Uterus (tissue), 4 donors: ENCODE measurements at places on chromosomes 12 and 14. TPM values are rescaled to one million over a fixed set of nuclear protein-coding genes. Genes with fewer than 3 reads are reported as not detected.

DNA sequence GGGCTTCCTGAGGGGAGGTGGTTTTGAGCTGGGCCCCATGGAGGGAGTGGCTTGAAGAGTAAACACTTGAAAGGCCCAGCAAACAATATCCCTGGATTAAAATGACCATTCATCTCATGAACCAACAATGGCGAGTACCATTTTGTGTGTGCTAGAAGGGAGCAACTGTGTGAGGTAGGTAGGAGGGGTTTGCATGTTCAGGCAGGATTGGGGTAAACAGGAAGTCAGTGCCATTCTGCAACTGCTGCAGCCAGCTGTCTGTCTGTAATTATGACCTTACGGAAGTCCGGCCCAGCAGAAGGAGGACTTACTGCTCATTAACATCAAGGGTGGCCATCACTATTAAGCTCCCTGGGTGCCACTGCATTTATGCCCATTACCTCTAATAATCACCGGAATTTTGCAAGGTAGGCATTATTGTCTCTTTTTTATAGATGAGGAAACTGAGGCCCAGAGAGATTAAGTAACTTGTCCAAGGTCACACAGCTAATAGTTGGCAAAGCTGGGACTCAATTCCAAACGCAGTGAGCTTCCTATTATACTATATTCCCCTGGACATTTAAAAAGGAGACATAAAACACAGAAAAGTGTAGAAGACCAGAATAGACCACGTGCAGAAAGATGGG lies 16.6 kb upstream of the IFI27L2 start:
- no peak for DNase-seq

- no peak for DNase-seq
Measured at GRCh38 chr12:69003991-69004390, 71.0 kb upstream of the CPM start.

DNA sequence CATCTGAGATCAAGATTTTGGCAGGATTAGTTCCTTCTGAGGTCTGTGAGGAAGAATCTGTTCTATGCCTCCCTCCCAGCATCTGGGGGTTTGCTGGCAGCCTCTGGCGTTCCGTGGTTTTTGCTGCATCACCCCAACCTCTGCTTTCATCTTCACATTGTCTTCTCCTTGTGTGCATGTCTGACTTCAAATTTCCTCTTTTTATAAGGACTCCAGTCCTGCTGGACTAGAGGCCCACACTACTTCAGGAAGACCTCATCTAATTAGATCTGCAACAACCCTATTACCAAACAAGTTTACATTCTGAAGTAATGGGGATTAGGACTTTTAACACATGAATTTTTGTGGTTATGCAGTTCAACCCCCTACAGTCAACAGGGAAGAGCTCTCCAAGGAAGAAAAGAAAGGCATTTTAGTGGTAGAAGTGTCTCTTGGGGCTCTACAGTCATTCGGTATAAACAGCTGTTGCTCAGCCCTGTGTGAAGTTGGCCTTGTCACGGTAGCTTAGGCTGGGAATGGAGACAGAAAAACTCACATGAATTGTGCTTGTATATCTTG lies 89.7 kb downstream of the CAND1 start:
- no peak for DNase-seq

DNA sequence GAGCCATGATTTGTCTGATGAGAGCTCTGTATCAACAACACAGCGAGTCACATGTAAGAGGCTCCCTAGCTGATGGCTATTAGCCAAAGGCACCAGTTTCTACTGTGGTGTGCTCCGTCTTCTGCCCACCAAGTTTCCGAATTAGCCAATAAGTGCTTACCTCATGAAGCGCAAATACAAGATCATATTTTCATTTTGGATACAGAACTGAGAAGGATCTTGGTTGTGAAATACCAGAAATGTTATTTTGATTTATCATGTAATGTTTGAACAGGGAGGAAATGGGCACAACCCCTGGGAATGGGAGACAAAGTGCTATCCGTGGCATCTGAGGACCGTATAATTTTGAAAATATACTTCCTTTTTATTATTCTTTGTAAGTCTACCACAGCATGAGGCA lies 234.3 kb downstream of the DACT1 start:
- no peak for DNase-seq

DNA sequence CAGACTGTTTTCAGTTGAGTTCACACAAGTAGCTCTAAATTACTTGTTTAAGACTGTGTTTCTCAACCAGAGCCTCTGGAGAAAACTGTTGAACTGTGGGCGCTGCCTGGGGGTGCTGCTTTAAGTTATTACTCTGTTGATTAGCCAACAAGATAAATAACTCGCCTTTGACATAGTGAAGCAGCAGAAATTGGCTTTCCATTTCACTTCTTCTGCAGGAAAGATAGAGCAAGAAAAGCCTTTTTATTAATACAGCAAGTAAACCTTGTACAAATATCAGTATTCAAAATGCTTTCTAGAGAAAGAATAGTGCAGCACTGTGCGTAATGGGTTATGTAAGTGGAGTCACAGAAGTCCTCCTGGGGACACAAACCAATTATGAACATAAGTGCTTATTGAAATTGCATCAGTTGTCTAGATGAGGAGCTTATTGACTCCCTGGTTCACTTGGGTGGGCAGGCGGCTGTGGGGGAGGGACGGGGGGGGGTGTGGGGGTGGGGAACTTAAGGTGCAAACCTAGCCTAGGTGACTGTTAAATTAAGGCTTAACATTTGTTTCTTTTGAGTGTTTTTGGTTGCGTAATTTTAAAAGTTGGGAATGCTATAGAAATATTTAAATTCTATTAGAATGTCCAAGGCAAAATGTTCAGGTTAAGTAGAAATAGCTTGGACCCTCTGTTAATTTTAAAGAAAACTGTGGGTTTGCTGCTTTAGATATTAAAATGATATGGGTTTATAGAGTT lies 6.3 kb downstream of the FRS2 start:
- no peak for DNase-seq

DNA sequence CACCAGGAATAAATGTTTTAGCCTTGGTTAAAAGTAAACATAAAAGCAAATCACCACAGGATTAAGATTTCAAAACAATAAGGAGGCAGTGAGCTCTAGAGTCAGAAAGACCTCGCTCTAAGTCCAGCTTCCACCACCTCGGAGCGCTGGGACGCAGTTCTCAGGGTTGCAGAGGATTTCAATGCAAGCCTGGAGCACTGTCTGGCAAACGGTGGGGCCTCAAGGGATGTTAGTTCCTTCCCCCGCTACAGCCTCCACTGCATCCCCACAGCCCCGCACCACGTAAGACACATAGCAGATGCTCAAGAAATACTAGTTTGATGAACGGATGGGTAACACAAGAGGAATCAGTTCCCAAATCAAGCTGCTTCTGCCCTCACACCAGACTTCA lies 39.3 kb upstream of the TMCC3 start:
- DNase-seq, result peak; percentile 30

DNA sequence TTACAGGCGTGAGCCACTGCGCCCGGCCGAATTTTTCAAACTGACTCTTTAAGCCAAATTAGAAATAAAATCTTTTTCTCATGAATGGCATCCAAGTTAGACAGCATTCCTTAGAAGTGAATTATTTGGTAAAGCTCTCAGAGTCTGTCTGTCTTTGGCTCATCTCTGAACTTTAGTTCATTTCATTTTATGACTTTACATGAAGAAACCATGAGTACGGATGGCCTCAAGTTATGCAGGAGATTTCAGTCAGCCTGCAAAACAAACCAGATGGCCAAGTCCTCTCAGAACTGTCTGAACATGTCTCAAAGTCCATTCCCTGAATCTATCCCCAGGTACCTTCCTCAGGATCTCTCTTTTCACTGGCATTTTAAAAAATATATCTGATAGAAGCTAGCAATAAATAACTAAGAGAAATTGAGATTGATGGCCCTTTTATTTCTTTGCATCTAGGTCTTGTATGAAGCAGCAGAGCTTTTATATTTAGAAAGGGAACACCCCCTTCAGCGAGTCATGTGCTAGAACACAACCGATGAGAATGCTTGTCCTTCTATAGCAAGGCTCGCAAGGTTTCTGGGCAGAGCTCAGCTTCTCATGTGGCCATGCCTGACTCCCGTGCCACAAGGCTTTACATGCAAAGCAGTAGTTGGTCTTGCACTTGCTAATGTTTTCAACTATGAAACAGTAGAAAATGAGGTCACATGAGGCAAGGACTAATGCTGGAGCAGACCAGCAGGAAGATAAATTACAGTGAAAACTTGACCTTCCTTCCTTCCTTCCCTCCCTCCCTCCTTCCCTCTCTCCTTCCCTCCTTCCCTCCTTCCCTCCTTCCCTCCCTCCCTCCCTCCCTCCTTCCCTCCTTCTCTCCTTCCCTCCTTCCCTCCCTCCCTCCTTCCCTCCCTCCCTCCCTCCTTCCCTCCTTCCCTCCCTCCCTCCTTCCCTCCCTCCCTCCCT lies 125.0 kb downstream of the AKAP6 start:
- no peak for DNase-seq

DNA sequence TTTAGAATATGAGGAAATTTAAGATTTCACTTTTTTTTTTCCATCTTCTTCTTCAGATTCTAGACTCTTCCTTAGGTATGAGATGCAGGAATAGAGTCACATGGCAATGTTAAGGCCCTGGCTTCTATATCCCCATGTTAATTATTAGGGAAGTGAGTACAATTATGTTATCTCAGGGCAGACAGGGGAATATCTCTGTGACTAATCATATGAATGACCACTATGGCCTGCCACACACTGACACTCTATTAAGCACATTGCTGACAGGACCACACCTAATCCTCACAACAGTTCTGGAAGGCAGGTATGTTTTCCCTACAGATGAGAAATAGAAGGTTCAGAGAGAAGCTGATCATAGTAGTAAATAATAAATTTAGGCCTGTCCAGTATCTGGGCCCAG lies 69.4 kb upstream of the PTPRQ start:
- no peak for DNase-seq

- no peak for DNase-seq
Measured at GRCh38 chr14:98913967-98914650, 357.9 kb downstream of the BCL11B start.

- DNase-seq, result no peak
Measured at GRCh38 chr12:123958462-123958861, 14.2 kb downstream of the CCDC92 start.

DNA sequence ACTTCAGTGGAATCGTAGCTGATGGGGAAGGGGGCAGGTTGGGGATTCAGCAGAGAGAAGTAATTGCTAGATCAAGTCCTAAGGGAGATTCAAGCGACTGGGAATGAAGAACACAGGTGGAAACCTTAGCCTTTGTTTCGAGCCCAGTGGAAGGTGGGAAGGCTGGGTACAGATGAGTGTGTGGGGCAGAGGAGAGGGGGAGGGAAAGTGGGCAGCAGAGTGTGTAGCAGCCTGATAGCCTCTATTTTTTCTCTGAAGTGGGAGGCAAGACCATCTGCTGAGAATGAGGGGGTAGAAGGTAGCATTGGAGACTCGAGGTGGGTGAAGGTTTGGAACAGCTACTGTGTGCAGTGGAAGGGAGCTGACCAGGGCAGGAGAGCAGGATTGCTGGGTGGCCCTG lies 91.0 kb downstream of the ADCK1 start:
- DNase-seq, result no peak

- DNase-seq, result no peak
Measured at GRCh38 chr12:89901906-89902642, 193.4 kb upstream of the ATP2B1 start.

GRCh38 chr14:31400031-31400638 lies 20.2 kb downstream of the HEATR5A start:
- no peak for DNase-seq

DNA sequence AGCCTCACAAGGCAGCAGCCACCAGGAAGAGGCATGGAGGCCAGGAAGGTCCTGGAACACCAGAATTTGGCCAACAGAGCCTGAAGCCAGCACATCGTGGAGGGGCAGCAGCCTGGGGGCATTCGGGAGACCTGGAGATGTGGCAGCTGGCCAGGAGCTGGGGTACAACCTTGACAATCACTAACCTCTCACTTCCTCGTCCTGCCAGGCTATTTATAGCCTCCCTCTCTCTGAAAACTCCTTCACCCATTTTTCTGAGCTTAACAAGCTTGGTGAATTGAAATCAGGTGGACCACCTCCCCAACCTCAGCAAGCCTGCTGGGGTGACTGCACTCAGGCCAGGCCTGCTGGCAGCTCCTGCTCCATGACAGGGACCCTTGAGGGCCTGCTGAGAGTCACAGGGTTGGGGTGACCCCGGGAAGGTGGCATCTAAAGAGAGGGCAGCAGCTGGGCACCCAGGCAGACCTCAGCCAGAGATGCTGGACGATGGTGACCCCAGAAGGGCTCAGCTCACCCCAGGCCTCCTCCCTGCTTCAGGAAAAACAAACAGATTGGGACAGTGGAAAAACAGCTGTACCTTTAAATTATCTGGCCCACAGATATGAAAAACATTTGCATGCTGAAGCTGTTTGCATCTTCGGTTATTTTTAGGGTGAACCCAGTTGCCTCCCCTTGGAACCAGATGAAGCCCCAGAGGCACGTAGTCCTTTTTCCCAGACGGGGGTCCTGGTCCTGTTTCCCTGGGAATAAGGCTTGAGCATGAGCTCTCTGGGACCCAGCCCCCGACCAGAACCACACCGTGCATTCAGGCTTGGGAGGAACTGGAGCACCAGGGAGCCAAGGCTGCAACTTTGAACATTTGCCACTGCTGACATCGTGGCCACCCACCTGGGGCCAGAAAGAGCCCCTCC lies 67.0 kb downstream of the PITPNM2 start:
- DNase-seq, result no peak

- DNase-seq, result no peak
Measured at GRCh38 chr12:6198051-6198450, 2.1 kb upstream of the CD9 start.

DNA sequence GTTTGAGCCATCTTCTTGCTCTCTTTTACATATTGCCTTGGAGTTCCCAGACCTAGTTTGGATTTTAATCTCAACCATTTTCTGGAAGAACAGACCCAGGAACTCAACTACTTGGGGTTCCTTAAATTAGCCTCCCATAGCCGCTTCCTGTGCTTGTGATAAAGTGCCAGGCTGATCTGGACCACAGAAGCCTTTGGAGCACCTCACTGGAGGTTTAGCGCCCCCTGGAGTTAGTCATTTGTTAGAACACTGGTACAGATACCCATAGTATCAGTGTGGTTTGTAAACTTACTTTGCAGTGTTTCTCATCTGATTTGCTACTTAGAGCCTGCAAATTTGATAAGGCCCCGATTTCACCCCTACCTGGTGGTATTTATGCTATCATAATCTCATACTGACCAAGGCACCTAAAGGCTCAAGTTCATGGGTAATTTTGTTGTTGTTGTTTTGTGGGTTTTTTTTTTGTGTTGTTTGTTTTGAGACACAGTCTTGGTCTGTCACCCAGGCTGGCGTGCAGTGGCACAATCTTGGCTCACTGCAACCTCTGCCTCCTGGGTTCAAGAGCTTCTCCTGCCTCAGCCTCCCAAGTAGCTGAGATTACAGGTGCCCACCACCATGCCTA lies 3.7 kb downstream of the UNC119B start:
- peak; percentile 46 for DNase-seq

DNA sequence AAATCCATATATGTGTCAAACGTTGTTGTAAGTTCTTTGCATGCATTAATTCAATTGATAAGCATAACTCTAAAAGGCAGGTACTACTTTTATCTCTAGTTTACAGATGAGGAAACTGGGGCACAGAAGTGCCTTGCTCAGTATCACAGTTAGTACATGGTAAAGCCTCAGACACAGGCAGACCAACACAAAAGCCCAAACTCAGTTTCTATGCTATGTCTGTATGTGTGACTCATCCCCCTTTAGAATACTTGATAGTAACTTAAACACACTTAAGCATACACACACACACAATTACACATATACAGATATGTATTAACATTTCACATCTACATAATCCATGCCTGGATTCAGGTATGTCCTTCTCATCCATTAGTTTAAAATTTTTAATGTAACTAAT lies 88.0 kb downstream of the EPS8 start:
- DNase-seq, result no peak

GRCh38 chr12:32176606-32177005 lies 70.0 kb downstream of the BICD1 start:
- no peak for DNase-seq

NT5DC3 gene
- total RNA-seq, result 5.6 TPM

PGAM5 gene
- total RNA-seq, result 9.5 TPM

P2RX2 gene
- not detected for total RNA-seq

AVPR1A gene
- 59.9 TPM for total RNA-seq

SLC5A8 gene
- not detected for total RNA-seq
